ENCODE measurements at places on chromosomes 1 and 21.

GRCh38 chr1:18569251-18569650, 61.4 kb upstream of the PAX7 start:
- no peak for DNase-seq

DNA sequence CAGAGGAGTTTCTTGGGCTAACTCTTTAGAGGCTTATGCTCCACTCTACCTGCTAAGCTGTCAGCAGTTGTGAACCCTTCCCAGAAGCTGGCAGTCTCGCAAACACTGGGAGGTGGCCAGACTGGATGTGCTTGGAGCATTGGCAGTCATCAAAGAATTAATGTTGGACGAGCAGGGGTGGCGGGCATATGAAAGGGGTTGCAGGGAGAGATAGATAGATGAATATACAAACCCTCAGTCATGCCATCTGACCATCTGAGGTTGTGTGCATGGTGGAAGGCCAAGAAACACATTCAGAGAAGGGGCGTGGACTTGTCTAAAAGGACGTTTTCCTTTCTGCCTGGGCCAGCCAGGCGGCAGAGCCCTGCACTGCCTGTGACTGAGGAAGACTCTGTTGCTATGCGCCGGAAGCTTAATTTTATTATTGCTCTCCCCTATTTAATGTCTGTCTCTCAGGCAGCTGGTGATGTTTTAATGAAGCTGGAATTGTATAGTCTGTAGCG, 164.4 kb downstream of the PBX1 start:
- no peak for DNase-seq

- DNase-seq = no peak
Observed at GRCh38 chr1:175150596-175151319, 41.8 kb downstream of the KIAA0040 start.

GRCh38 chr1:198119906-198120305, 36.9 kb upstream of the NEK7 start:
- no peak for DNase-seq

DNA sequence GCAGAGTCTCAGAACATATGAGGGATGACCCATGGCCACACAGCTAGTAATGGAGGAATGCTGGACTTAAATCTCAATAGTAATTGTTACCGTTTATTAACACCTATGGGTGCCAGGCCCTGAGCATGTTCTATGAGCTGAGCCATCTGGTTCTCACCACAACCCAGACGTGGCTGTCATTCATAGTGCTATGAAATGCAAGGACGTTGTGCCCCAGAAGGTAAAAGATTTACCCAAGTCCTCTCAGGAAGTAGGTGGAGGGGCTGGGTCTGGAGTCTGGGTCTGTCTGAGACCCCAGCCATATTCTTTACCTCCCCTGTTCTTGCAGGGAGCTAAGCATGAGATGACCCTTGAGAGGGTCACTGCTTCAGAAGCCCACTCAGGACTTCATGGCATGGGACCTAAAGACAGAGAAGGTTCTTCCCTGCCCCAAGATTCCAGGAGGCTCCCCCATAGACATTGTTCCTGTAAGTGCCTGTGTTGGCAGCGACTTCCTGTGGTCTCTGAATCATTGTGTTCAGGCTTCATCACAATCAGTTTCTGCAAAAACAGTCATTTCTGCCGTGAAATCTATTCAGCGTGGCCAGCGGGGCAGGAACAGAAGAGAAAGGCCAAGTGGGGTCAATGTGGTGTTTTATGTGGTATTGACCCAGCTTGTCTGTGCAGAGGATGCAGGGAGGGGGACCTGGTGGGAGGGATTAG, 475.4 kb downstream of the PTPRU start:
- no peak for DNase-seq

GRCh38 chr1:2179283-2180013, 15.1 kb downstream of the FAAP20 start:
- no peak for DNase-seq

DNA sequence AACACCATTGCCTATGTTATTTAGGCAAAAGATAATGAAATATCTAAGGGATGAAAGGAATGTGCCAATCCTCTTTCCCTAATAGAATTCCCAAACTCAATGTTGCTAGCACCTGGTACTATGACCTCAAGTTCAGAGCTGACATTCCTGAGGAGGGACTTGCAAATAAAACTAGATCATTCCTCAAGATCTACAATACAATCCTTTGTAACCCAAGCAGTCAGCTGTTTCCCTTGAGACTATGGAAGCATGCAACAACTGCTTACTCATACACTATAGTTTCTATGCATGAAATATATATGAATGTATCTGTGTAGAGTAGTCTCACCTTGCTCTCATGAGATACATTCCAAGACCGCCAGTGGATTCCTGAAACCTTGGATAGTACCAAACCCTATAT, 65.0 kb downstream of the ABL2 start:
- no peak for DNase-seq

GRCh38 chr1:217856342-217857034, 225.3 kb downstream of the SPATA17 start:
- DNase-seq = no peak

Data from MM.1S (cell line).